ENCODE measurements at places on chromosomes 16 and 17.
A peak's percentile ranks its signal among the peaks of the same experiment; 100 is the strongest.

GRCh38 chr17:74008196-74008595 lies 195.3 kb upstream of the RPL38 start:
- H3K36me3 ChIP-seq = no peaks in the 10 kb centered on the region
- no peak overlapping the region for H3K4me3 ChIP-seq
- no peak overlapping the region for H3K27ac ChIP-seq

DNA sequence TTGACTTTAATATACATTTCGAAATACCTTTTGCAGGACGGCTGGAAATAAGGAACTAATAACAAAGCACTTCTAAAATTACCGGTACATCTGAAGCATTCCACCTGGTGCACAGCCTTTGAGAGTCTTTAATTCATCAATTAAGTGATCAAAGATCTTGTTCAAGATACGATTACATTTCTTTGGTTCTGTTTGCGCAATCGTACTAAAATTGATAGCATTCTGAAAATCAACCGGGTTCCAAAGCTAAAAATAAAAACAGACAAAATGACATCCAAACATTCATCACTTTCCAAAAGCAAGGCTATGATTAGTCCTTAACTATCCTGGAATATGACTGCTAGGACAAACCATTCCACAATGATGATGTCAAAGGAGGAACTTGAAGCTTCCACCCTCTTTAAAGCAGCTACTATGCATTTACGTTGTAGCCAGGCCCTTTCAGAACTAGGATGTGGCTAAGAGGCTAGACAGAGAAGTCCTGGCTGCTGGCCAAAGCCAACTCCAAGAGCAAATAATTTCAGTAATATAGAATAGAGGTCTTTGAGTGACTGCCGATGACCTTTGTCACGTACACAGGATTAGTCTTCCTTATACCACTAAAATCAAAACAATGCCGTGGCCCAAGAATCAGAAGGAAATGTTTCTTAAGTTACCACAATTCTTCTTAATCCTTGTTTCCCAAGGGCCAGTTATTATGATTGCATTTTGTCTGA lies 299.8 kb upstream of the PSMD7 start:
- H3K4me1 ChIP-seq = no peaks in the 10 kb centered on the region
- DNase-seq = no peak
- H3K36me3 ChIP-seq = no peaks in the 10 kb centered on the region
- no peak overlapping the region for H3K4me3 ChIP-seq

DNA sequence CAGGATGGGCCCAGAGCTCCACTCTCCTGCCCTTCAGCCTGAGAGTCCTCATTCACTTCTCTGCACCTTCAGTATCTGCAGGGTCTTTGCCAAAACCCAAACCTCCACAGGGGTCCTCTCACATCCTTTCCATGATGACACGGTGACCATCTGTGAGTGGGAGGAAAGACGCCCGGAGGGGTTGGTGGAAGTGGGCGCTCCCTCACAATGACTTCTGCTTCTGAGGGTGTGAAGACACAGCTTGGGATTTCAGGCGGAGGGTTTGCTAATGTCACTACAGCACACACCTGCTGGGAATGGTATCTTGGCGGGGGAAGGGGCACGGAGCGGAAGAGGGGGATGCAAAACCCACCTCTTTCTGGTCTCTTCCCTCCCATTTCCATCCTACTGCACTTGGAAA lies 115.1 kb upstream of the SDK2 start:
- H3K4me1 ChIP-seq = peaks cover 2% of the 10 kb centered on the region
- no peak for DNase-seq
- no peaks in the 10 kb centered on the region for H3K36me3 ChIP-seq
- H3K27ac ChIP-seq = no peak overlapping the region
- no peak overlapping the region for H3K4me3 ChIP-seq

GRCh38 chr16:27718201-27719105 lies 168.5 kb downstream of the KATNIP start:
- no peak for DNase-seq
- H3K4me3 ChIP-seq = no peak overlapping the region
- no peaks in the 10 kb centered on the region for H3K27me3 ChIP-seq
- no peaks in the 10 kb centered on the region for H3K36me3 ChIP-seq

- no peaks in the 10 kb centered on the region for H3K4me1 ChIP-seq
- no peak for DNase-seq
- H3K27me3 ChIP-seq = no peaks in the 10 kb centered on the region
- H3K27ac ChIP-seq = no peak overlapping the region
- no peak overlapping the region for H3K4me3 ChIP-seq
These were observed 17.8 kb downstream of the TSPOAP1 start for GRCh38 chr17:58310511-58311428.

- peak; percentile 94 for DNase-seq
- peak within 1 kb of the TSS; percentile 90 for H3K27ac ChIP-seq
- H3K27me3 ChIP-seq = no peaks in the 10 kb centered on the region
These were observed at the start of gene P4HB for GRCh38 chr17:81859906-81860755. Gene P4HB, minus strand, starts transcription at chr17:81860535. Its CDS starts 64 bp downstream, at chr17:81860471.

DNA sequence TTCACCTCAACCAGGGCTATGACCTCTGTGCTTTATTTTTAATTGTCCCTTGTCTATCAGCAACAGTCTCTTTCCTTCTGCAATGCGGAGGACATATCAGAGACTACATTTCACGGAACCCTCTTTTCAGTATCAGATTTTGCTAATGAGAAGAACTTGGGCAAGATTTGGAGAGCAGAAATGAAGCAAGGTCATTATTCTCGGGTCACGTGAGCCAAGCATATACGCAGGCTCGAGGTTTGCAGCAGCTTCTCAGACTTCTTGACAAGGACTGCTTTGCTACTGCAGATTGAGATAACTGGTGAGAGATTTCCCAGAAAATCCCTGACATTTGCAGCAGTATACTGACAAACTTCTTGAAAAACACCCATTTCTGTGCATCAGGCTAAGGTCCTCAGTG lies 30.4 kb downstream of the ABCA10 start:
- no peak for DNase-seq
- H3K4me1 ChIP-seq = no peaks in the 10 kb centered on the region
- no peaks in the 10 kb centered on the region for H3K27me3 ChIP-seq
- no peak overlapping the region for H3K27ac ChIP-seq
- H3K36me3 ChIP-seq = no peaks in the 10 kb centered on the region
